NCI-H345 (cell line): ENCODE measurements at places on chromosomes 7 and 10.
A peak's percentile ranks its signal among the peaks of the same experiment; 100 is the strongest.

DNA sequence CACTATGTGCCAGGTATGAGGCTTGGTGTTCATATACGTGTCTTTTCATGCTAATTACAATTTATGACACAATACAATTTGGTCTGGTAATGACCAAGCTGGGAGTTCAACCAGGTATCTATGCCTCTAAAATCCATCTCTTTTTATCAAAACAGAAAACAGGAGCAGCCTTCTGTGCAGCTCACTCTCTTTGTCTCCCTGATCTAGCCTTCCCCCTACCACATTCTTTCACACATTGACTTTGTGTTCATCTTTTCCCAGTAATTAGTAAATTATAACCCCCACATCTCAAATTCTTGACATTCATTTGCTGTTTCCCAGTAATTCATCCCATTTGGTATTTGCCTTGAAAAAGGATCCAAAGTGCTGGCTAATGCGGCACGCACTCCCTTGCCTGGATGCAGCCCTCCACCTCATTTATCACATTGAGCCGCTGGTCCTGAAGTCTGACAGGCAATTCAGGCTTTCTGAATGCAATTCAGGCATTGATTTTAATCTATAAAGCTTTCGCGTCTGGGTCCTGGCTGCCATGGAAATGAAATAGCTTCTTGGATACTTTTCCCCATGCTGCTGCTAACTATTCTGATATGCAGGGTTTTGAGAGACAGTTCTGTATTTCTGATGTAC, 112.5 kb upstream of the ANKRD1 start:
- no peak for DNase-seq

DNA sequence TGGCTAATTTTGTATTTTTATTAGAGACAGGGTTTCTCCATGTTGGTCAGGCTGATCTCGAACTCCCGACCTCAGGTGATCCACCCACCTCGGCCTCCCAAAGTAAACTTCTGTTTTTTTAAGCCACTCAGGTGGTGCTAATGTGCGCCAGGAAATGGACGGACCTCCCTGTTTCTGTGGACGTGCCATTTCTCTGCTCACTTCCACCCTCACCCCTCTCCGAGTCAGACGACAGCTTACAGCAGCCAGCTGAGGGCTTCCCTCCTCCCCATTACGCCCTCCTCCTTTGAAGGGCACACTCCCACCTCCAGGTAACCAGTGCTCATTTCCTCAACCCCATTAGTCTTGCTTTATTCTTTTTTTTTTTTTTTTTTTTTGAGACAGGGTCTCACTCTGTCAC, 41.7 kb upstream of the EZH2 start:
- no peak for DNase-seq

DNA sequence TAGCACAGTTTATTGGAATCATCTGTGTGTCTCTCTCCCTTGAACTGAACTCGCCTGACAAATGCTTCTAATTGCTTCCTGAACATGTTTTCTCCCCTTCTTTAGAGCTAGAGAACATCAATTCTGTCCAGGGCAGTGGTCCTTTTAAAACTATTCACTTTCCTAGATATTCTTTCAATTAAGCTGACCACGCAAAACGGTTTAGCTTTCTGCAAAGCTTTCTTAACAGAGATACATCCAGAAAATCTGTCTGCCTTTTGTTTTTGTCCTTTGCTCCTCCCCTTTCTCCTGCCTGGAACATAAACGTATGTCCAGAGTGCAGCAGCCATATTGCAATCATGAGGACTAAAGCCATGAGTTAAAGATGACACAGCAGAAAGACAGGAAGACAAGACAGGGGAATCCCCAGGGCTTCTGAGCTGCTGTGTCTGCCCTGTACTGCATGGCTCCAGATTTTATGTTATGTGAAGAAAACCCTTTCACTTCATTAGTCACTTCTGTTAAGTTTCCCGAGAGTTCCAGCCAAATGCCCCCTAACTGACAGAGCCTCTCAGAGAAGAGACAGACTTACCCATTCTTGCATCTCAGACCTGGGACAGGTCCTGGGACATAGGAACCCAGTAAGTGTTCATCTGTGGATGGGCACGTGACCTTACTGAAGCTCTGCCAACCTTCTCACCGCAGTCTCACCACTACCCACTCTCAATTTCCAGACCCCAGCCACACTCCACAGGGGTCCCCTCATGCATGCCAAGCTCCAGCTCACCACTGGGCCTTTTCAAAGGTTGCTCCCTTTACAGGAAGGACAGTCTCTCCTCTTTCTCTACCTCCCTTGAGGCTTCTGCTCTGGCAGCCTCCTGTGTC, 35.0 kb upstream of the CPXM2 start:
- DNase-seq = no peak

GRCh38 chr10:58275261-58275660, 6.3 kb downstream of the CISD1 start:
- DNase-seq = no peak

DNA sequence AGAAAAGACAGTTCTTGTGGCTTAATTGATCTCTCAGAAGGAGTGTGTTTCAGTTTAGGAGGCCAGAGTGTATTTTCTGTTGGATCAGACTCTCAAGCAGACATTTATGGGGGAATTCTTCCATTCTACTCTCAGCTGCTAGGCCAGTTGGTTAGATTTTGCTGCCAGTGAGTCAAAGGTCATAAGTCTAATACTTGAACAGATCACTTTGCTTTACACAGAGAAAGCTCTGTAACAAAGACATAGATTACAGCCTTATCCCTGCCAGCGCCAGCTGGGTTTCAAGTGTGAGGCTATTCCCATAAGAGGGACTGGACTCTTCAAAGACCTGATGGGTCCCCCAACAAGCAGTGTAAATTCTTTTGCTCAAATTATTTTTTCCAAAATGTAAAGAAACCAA, 145.6 kb upstream of the SEMA3C start:
- DNase-seq = no peak

DNA sequence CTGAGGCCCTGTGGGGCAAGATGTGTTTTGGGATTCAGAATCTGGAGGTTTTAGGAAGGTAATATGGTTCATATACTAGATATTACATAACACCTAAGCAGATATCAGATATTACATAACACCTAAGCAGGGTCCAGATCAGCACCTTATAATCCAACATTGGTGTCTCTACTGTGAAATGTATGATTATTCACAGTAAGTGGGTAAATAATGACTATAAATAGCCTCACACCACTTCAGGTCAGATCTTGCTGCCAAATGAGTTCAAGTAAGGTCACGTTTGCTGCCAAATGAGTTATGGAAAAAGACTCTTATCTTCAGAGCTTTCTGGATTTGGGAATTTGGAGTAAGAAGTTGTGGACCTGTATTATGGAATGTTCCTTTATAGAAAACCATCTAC, 14.6 kb downstream of the ADRB1 start:
- DNase-seq = no peak

DNA sequence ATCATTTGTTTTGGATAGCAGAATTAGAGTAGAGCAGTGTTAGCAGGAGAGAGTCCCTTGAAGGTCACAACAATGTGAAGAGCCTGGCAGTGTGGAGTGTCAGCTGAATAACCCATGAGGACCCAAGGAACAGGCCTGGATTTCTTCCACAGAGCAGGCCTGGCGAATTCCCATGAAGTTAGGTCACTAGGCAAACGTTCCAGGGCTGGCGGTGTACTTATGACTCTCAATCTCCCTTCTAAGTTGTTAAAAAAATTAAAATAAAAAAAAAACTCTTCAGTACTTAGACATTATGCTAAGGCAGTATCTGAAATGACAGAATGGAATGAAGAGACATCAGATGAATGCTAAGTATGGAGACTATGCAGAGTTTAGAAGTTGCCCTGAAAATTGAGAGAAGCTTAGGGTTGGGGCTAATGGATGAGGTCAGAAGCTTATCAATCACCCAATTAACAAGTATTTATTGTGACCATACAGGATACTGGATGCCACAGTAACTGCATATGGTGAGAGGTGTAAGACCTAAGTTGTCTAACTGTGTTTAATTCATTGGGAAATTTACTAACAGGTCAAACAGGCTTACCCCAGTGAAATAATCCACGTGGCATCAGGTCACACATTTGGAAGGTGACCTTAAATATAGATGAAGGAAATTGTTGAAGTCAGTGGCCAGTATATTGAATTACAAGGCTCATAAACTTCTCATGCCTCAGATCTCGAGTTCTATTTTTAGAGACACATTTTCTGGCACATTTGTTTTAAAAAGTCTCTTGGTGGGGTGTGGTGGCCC, 126.2 kb upstream of the NRP1 start:
- DNase-seq = no peak

- DNase-seq = no peak
These were observed 1027.5 kb downstream of the GATA3 start for GRCh38 chr10:9081961-9082360.

- peak; percentile 42 for DNase-seq
These were observed 694.1 kb downstream of the ANKRD7 start for GRCh38 chr7:118918556-118918955.

GRCh38 chr7:79806161-79806734, 328.4 kb upstream of the GNAI1 start:
- no peak for DNase-seq

GRCh38 chr7:84261509-84261908, 66.9 kb upstream of the SEMA3A start:
- no peak for DNase-seq

- DNase-seq = peak; percentile 3
These were observed 617.4 kb downstream of the CCSER2 start for GRCh38 chr10:84945791-84946190.

DNA sequence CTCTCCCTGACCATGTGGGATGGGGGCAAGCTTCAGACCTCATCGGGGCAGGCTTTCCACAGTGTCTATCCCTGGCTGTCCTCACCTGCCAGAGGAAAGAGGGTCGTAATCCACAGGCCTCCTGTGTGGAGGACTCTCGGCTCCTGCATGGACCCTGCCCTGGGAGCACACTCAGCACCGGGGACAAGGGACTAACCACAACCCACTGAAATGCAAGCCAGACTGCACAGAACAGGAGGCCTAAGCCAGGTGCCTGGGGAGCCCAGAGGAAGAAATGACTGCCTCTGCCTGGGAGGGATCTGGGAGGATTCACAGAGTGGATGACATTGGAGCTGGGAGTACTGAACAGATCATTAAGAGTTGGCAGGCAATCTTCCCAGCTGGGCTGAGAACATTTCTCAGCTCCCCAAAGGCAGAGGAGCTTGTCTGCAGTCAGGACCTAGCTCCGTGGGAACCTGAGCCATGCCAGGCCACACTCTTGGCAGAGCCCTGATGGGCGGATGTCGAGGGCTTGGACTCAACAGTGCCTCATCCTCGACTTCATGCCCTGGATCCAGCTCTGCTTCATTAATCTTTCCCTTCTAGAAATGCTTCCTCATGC, 213.4 kb downstream of the USP6NL start:
- DNase-seq = no peak

GRCh38 chr7:2358968-2359527, 4.4 kb downstream of the EIF3B start:
- DNase-seq = no peak

DNA sequence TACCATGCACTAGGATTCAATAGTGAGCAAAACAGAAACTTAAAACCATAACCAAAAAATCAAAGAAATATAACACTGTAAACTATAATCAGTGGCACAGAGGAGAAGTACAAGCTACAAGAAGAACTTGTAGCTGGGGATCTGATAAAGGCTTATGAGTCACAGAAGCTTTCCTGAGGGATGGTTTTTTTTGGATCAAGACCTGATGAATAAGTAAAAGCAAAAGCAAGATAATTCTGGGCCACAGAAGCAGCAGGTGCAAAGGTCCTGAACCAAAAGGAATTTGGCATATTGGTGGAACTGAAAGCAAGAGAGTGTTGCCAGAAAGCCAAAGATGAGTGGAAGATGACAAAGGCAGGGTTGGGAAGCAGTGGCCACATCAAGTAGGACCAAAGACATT, 37.4 kb upstream of the BET1 start:
- DNase-seq = no peak

DNA sequence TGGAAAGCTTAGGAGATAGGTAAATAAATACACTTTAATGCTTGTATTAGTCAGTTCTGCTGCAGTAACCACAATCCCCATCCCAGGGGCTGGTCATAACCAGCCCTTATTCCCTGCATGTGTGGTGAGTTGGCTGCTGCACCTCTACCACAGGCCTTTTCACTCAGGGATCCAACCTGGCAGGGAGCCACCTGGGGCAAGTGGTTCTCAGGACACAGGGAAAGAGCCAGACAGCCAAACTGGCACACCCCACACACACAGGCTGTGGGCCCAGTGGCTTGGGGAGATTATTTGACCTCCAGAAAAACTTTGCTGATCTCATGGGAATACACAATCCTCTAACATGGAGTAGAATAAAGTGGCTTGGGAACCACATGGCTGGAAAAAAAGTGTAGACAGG, 400.0 kb upstream of the RNF32 start:
- no peak for DNase-seq

DNA sequence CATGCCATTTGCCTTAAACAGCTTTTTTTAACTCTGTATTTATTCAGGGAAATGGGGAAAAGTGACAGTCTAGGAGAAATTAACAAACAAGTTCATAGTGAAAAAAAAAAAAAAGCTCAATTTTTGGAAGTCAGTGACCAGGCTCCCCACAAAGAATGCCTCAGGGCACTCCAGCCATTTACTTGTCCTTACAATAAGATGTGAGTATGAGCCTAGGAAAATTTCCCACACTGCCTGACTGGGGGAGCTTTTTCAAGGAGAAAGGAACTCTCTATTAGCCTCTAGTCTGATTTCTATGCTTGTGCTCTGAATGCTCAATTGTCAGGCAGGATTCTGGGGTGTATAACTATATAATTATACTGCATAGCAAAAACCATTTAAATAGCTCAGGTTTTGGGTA, 74.9 kb upstream of the NRBF2 start:
- no peak for DNase-seq

DNA sequence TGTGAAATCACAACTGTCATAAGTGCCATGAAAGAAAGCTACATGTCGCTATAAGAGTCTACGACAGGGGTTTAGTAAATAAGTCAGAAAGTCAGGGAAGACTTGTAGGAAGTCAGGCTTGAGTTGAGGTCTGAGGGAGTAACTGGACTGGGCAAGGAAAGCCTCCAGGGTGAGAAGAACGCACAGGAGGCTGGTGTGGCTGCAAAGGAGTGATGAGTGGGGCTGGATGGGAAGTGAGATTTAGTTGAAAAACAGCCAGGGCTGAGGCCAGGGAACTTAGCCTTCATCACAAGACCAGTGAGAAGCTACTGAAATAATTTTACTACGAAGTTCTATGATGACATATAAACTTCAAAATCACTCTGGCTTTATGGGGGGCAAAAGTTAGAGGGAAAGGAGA, 763.7 kb upstream of the PHF14 start:
- DNase-seq = no peak

DNA sequence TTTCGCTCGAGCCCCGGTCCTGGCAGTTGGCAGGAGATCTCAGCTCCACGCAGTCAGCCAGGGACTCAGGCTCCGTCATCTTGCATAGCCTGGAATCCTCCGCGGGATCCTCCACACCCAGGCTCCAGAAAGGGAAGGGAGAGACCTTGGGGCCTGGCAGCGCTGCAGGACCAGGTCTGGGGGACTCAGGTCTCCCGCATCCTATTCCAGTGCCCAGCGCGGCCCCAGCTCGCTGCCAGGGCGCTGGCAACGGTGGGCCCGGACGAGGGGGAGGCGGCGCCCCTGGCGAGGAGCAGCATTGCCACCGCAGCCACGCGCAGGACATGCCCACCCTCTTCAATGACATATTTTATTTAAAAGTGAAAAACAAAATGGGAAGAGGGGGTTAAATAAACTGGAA, 83.4 kb downstream of the LANCL2 start:
- DNase-seq = no peak
